HuH-7.5 (cell line): ENCODE measurements at places on chromosomes 5 and 9.

DNA sequence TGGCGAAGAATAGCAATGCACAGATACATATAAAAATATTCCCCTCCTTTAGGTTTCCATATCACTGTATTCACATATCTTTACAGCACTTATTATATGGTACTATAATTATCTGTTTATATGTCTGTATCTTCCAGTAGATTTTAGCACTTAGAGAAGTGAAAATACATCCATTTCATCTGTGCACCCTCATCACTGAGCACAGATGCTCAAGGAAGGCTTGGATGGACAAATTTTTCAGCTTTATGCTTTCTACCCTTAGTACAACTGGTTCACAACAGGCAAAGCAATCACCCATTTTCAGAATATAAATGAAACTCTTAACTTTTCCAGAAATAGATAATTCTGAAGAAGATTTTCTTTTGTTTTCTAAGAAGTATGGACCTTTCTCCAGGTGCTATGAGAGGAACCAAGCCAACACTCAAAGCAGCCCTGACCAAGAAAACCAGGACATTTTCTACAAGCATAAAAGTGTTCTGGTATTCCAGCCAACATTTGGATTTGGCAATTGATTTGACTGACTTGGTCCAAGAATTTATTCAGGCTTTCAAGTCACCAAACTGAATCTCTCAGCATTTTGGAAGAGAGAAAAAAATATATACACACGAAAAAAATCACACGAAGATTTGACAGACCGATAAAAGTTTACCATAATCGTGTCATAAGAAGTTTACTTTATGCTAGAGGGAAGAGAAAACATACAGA lies 170.2 kb upstream of the CD180 start:
- no peak for DNase-seq

DNA sequence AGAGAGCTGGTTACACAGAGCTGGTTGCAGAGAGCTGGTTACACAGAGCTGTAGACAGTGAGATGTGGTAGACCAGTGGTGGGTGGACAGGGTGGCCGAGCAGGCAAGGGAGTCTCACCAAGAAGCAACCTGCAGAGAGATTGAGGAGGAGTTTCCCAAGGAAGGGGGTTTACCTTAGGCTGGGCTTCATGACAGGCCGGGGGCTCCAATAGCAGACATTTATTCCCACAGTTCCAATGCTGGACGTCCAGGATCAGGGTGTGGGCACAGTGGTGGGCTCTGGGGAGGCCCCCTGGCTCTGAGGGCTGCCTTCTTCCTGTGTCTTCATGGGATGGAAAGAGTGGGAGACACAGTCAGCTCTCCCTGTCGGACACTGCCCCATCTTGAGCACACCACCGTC lies 386.9 kb upstream of the IRX4 start:
- DNase-seq = no peak

DNA sequence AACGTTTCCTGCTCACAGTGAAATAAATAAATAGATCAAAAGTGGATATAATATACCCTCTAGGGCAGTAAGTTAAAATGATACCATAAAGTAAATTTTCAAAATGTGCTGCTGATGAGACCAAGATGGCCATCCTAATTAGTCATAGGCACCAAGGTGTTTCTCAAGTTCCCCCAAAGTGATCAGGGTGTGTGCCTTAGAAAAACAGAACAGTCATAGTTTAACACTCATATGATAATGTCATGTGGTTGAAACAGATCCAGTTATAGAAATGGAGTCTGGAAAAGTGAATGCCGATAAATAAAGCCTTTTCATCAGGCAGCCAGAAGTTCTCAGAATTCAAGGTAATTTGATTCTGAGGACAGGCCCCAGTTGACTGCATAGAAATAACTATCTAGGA lies 161.5 kb upstream of the CDKN2B start:
- DNase-seq = no peak

DNA sequence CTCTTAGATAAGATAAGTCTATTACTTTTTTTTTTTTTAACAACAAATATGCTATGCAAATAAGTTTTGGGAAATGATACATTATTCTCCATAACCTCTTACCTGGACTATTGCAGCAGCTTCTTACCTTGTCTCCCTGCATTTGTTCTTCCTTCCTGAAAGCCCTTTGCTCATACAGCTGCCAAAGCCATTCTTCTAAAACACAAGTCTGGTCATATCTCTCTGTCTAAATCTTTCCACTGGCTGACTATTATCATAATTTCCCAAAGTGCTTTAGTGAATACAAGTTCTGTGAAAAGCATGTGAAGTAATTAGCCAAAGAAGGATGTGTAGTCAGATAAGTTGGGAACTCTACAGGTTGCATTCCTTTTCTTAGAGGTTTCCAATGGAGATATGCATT lies 115.4 kb upstream of the CNTLN start:
- no peak for DNase-seq

GRCh38 chr9:78491402-78491801 lies 194.5 kb downstream of the PSAT1 start:
- no peak for DNase-seq

DNA sequence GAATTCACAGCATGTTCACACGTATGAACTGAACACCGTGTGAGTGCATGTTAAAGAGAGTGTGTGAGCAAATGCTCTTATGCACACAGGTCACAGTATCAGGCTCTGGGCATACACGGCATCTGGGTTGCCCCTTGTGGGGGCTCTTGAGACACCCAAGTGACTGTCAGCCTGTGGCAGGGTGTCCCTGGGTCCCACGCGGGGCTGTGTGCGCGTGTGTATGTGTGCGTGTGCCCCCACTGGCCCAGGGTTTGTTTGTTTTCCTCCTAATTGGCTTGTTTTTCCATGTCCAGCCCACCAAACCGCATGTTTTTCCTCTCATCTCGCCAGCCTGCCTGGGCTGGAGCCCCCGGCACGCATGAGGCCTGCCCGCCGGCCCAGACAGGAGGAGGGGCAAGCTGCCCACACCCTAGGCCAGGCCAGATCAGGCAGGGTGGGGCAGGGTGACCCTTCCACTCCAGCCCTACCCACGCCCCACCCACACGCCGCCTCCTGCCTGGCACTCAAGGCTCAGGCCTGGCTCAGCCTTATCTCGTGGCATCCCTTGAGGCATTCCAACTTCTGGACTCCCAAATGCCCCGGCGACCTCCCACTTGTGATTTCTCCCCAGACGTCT lies 28.8 kb downstream of the CNTFR start:
- DNase-seq = no peak

DNA sequence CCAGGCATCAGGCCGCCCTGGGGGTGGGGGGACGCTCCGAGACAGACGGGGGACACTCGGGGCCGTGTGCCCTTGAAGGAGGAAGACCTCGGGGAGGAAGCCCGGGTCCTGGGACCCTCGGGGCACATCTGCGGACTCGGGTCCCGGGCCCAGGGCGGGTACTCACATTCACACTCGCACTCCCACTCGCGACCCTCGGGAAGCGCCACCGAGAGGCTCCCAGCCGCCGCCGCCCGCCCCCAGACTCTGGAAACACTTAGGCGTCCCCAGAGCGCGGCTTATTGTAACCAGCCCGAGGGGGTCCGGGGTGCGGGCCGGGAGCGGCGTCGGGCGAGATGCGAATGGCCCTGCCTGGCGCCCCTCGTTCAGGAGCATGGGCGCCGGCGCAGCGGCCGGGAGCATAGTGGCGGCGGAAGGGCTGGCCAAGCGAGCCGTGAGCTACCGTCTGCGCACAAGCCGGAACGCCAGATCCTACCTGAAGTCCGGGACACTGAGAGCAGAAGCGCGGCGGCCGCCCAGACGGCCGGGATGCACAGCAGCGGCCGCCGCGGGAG lies 559 bp downstream of the ROR2 start:
- no peak for DNase-seq

DNA sequence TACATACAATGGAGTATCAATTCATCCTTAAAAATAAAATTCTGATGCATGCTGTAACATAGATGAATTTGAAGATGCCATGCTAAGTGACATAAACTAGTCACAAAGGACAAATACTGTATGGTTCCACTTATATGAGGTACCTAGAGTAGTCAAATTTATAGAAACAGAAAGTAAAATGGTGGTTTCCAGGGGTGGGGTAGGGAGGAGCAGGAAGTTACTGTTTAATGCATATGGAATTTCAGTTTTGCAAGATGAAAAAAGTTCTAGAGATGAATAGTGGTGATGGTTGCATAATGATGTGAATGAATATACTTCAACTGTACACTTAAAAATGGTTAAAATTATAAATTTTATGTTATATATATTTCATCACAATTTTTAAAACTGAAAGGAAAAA lies 57.3 kb upstream of the FNIP1 start:
- no peak for DNase-seq

DNA sequence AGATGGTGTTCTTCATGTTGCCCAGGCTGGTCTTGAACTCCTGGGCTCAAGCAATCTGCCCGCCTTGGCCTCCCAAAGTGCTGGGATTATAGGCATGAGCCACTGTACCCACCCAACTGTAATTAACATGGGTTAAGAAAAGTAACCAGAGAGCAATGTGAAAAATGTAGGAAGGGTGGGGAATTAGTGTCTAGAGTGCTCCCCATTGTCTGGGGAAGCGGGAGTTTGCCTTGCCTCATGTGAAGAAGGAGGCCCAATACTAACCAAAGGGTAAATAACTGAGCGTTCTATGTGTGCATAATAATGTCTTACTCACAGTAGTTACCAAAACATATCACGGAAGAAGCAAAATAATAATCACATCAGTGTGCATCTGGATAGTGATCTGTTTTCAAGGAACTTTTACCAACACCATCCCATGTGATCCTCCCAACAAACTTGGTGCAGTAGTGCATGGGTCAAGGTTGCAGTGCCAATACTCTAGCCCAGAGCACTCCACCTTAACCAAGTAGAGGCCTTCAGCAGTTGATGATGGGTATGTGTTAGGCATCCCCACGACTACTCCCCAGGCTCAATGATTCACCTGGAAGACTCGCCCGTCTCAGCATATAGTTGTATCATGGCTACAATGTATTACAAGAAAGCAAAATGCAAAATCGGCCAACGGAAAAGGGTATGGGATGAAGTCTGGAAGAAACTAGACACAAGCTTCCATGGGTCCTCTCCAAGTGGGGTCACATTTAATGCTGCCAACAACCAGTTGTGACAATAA lies 26.2 kb downstream of the GNAQ start:
- DNase-seq = no peak

GRCh38 chr9:137136881-137137607 lies 1.9 kb upstream of the GRIN1 start:
- no peak for DNase-seq

- no peak for DNase-seq
Observed at GRCh38 chr5:113052041-113052795, 75.6 kb downstream of the DCP2 start.

DNA sequence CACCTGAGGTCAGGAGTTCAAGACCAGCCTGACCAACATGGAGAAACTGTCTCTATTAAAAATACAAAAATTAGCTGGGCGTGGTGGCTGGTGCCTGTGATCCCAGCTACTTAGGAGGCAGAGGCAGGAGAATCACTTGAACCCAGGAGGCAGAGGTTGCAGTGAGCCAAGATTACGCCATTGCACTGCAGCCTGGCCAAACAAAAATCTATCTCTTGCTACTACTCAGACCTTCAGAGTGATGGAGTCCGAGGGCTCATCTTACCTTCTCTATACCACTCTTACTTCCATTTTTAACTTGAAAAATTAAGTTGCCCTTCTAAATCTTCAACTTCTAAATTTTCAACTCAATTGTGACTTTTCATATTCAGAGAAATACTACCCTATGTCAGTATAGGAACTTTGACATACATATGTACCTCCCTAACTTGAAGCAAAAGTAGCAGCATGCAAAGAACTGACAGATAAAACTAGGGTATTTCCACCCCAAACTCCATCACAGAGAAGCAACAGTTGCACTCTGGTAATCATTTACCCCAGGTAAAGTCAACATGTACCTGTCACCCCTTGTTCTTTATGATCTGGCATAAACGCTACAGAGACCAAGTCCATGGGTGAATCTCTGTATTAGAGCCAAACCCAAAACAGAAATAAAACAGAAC lies 11.4 kb downstream of the ZFAND5 start:
- no peak for DNase-seq

- DNase-seq = no peak
Observed at GRCh38 chr9:129362287-129363000, 184.4 kb upstream of the IER5L start.
